ENCODE measurements at places on chromosomes 2 and 18.

DNA sequence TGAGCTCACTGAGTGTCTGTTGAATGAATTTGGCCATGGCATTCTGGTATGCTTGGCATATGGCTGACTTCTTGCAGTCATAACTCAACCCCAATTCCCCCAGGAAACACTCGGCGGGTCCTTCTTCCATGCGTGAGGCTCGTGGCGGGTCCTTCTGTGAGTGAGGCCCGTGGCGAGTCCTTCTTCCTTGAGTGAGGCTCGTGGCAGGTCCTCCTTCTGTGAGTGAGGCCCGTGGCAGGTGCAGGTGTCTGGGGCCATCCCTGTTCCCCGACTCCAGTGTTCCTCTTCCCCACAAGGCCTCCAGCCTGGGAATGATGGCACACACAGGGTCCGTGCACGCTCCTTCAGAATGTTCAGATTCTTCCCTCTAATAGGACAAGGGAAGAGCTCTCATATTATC lies 169.0 kb downstream of the EIPR1 start:
- no peak for DNase-seq

DNA sequence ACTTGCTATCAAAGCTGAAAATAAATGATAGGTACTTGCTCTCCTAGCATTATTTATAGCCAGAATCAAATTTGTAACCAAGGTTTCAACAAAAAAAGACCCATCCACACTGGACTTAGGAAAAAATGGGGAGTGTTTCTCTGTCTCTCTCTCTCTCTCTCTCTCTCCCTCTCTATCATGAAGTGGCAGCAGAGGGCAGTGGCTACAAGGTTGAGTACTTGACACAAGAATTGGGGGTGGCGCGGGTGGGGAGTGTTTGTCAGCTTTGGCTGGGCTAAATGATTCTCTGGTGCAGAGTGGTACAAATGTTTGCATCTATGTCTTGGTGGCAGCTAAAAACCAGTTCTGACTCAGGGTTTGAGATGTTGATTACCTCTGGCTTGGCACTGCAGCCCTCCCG lies 85.0 kb downstream of the RBM43 start:
- no peak for DNase-seq

DNA sequence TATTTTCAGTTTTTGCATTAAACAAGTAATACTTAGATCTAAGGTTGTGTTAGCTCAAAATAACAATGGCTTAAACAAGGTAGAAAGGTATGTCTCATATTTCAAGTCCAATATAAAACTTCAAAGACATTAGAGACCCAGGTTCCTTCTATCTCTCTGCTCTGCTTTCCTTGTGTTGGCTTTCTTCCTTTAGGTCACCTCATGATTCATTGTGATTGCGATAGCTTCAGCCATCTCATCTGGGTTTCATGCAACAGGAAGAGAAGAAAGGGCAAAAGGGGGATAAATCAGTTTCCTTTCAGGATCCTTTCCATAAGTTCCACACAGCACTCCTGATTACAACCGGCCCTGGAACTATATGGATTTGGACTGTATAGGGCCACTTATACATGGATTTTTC lies 16.0 kb upstream of the TBR1 start:
- no peak for DNase-seq

DNA sequence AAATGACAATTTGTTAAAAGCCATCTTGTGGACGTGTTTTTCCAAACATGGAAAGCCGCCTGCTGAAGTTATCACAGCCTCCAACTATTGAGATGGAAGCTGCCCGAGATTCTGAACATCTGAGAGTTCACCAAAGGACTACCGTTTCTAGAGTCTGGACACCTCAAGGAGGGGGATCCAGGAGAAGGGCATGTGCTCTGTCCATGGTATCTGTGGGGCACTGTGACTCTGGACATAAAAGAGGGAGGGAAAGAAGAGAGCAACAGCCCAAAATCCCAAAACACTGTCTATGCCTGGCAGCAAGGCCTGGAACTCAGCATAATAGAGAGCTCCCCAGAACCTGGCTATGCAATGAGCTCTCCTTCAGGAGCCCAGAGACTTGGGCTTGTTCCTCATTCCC lies 319.9 kb downstream of the EN1 start:
- no peak for DNase-seq

DNA sequence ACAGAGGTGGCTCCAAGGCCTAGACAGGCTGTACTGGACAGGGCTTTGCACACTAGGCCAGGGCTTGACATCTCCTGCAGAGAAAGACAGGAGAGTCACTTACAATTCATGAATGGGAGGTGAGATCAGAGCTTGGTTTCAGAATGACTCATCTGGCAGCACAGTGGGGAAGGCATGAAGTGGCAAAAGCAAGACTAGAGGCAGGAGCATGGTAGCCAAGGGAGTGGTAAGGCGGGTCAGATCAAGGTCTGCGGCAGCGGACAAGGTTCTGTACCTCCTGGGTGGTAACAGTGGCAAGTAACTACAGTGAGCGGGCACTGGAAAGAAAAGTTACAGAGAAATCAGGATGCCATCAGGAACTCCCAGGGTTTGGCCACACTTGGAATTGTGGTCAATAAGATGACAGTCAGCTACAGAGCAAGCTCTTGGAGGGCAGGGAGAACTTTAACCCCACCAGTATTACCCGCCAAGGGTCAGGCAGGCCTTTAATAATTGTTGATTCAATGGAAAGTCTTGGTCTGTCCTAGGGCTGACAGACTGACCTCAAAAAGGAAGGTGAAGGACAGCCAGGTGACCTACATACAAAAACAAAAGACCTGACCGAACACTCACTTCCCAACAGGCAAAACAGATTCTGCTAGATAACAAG lies 5.7 kb downstream of the MCFD2 start:
- DNase-seq, result peak; percentile 81

- no peak for DNase-seq
Measured at GRCh38 chr2:222854773-222855700, 5.8 kb upstream of the ACSL3 start.

DNA sequence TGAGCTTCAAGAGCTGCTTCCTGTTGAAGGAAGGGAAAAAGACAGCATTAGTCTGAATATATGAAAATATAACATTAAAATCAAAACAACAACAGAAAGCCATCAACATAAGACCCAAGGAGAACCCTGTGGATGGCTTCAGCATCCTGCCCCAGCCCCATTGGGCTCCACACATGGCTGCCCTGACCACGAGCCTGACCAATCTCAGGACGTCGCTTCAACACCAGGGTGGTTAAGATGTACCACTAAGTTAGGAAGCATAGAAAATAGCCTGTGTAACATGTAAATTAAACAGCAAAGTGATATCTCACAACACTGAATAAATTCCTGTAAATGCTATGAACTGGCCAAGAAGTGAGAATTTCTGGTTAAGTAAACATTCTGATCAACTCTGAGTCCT lies 77.2 kb upstream of the CD226 start:
- no peak for DNase-seq

GRCh38 chr2:98114643-98115330 lies 27.8 kb downstream of the VWA3B start:
- DNase-seq, result no peak

- DNase-seq, result no peak
Measured at GRCh38 chr2:220270481-220271070, 643.1 kb downstream of the SLC4A3 start.

- DNase-seq, result no peak
Measured at GRCh38 chr2:77566131-77566530, 44.0 kb upstream of the LRRTM4 start.

DNA sequence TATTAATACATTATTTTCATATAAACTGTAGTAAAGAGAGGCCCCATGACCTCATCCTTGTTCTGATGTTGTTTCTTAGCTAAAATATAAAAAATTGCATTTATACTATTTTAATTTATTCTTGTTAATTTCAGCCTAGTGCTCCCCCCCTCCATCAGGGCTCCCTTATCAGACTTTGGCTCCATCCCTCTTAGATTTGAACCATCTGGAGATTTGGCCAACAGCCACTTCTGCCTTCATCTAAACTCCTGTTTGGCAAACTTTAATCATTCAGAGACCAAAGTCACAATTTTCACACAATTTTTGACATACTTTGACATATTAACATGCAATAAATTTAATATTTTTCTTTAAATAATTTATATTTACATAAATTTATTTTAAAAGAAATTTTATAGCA lies 569.3 kb downstream of the TDRD15 start:
- no peak for DNase-seq

DNA sequence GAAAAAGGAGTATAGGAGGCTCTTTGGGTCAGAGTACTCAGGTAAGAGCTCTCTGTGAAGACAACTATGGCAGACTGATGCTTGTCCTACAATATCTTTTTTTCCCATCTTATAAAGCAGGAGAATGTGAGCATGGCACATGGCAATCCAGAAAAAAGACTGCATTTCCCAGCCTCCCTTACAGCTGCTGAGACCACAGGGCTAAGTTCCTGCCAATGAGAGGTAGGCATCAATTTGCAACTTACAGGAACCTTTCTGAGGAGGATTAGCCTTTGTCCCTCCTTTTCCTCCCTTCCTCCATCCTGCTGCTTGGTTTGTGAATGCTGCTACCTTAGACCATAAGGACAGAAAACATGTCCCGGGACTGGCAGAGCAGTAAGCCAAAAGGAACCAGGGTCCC lies 37.8 kb upstream of the ST8SIA5 start:
- no peak for DNase-seq

DNA sequence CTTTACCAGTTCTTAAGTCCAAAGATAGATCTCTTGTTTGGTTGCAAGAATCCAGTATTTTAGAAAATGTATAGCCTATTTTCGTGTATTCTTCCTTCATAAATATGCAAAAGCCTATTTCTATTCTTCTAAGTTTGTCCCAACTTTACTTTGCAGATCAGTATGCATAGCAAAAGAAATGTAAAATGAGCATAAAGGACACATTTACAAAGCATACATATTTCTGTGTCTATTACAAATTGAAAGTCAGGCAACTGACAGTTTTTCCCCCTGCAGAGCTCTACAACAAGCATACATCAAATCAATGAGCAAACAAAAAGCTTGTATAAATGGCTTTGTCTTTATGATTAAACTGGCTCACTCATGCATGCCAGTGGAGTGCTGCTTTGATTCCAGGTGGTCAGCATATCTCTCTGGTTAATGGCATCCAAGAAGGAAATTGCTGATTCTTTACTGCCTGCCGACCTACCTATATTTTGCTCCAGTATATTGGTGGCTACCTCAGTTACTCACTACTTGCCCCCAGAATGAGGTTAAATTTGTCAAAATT lies 10.0 kb upstream of the VPS54 start:
- DNase-seq, result no peak

DNA sequence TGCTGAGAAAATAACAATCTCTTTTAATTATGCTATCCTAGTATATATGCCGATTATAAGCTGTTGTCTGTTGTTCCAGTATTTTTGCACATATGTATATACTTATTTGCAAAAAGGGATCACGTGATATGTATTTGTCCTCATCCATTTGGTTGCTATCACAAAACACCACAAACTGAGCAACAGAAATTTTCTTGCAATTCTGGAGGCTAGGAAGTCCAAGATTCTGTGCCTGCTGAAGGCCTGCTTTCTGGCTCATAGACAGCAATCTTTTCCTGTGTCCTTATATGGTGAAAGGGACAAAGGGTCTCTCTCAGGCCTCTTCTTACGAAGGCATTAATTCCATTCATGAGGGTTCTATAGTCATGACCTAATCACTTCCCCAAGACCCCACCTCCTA lies 186.5 kb downstream of the LPIN1 start:
- no peak for DNase-seq

- DNase-seq, result no peak
Measured at GRCh38 chr2:210713122-210713521, 156.7 kb downstream of the CPS1 start.

- DNase-seq, result no peak
Measured at GRCh38 chr2:214895469-214895868, 86.0 kb upstream of the BARD1 start.

- no peak for DNase-seq
Measured at GRCh38 chr2:2024751-2025481, 280.6 kb upstream of the PXDN start.

GRCh38 chr2:45330108-45330507 lies 281.0 kb downstream of the SRBD1 start:
- DNase-seq, result no peak

DNA sequence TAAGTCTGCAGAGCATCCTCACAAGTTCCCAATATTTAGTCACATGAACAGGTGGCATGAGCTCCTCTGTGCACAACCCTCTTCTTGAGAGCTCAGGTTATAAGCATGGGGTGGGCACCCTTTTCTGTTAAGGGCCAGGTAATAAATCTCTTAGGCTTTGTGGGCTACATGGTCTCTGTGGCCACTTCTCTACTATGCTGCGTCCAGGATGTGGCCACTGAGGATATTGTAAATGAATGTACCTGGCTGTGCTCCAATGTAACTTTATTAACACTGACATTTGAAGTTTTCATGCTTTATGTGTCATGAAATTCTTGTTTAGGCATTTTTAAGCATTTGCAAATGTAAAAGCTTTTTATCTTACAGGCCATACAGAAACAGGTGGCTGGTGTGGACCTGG lies 116.8 kb upstream of the ST6GAL2 start:
- DNase-seq, result no peak

DNA sequence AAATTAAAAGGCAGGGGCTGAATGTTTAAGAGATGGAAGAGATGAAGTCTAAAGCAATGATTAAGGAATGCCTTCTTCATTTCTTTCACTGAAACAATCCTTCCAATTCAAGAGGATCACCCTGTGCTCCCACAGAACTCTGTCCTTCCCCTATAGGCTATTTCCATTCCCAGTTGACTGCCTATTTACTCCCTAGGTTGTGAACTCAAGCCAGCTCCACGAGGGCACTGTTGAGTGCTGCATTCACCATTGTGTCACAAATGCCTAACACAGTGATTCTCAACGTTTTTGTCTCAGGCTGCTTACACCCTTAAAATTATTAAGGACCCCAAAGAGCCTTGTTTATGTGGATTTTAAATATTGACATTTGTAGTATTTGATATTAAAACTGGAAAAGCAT lies 112.4 kb downstream of the AOX1 start:
- no peak for DNase-seq
